A549 treated with RU486 at 1 μM for 4 hours (cell line): ENCODE measurements at places on chromosomes 6 and 20. TPM values are rescaled to one million over a fixed set of nuclear protein-coding genes. Genes with fewer than 3 reads are reported as not detected.

Gene NDRG3
- total RNA-seq = 21.4 to 22.9 TPM (median 22.0 TPM) in 5 replicates

Gene PPP1R3G
- total RNA-seq = 1.2 to 2.0 TPM (median 1.6 TPM) in 5 replicates

Gene FHL5
- total RNA-seq = not detected in 5 replicates

Gene SNAP25
- 9.3 to 20.3 TPM (median 18.1 TPM) in 5 replicates for total RNA-seq

Gene SASH1
- total RNA-seq = 1.8 to 3.3 TPM (median 3.2 TPM) in 5 replicates

Gene TBX18
- 12.7 to 21.0 TPM (median 15.1 TPM) in 5 replicates for total RNA-seq
